ENCODE measurements at places on chromosomes 3 and 15.

DNA sequence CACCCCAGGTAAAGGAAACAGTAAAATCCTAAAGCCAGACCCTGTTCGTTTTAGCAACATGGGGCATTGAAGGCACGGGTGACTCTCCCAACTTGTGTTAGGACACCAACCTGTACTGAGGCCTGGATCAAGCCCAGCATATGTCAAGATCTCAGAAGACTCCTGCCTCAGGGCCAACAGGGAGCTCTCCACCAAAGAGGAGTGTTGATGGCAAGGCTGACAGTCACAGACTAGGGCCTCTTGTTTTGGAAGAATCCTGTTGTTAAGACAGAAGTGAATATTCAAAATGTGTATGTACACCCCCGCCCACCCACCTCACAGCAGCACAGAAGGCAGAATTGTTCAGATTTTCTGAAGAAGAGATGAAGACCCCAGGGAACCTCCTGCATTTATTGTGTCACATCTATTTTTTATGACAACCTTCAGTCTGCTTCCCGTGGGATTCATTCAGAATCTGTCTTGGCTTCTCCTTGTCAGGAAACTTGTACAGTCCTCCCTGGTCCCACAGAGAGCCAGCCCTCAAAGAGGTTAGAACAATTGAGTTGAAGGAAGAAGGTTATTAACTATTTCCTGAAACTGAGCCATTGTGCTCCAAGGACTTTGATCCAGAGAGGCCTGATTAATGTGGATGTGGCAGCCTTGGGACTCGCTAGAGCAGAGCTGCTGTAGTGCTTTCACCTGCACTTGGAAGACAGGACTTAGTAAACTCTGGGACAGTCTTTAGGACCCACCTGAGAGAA lies 61.7 kb upstream of the PLXNA1 start:
- no peak for DNase-seq

DNA sequence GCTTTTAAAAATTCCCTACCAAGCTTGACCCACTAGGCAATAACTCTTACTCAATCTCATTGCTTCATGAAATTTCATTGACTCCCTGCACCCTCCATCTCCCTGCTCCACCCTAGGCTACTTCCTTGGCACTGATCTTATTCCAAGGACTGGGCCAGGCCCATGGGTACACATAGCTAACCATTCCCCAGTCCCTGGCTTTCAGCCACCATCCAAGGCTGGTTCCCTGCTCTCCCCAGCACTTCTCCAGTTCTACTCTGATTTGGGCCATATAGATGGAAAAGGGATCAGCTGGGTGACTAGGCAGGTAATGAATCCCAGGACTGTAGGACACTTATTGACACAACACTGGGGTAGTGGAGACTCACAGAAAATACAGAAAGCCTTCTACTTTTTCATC lies 88.1 kb upstream of the NEO1 start:
- DNase-seq = no peak

DNA sequence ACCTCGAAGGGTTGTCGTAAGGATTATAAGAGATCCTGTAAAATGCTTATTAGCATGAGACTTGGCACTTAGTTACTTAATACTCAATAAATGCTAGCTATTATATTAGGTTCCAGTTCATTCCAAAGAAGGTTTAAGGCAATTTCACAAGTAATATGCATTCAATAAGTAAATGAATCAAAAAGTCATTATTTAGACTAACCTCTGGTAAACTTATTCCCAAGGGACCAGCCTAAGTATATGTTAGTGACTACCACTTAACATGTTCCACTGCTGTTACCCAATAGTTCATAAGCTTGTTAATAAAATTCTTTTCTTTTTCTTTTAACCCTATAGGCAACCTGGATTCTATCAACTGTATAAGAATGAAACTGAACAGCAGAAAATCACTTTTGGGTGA lies 5.1 kb downstream of the PDCD10 start:
- no peak for DNase-seq

GRCh38 chr3:7978087-7978422 lies 523.6 kb upstream of the LMCD1 start:
- peak; percentile 28 for DNase-seq
